Right lung (tissue), 10 donors: ENCODE measurements at places on chromosomes 5 and 9. TPM values are rescaled to one million over a fixed set of nuclear protein-coding genes. Genes with fewer than 3 reads are reported as not detected.

DNA sequence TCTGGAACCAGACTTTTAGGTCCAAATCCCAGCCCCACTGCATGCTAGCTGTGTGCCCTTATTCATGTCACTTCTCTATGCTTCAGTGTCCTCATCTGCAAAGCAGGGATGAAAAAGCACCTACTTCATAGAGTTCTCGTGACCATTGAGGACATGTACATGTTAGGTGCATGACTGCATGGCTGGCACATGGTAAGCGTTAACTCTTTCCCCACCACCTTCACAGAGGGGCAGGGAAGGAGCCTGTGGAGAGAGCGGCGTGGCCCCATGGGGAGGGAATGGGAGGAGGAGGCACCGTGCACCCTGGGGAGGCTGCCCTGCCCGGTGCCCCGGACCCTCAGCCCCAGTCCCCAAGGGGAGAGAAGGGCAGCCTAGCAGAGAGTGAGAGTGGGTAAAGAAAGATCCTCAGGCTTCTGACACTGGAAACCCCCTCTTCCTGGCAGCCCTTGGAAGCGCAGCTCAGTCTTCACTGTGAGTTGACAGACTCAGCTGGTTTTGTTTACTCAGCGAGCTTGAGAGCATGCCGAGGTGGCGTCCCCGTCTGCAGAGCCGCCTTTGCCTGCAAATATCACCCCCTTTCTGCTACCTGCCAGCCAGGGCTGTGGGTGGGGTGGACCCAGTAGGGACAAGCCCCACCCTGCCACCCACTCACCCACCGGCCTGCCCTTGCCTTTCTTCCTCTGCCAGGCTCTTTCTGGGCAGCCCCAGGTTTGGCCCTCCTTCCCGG lies 10.6 kb upstream of the ANGPTL2 start:
- no peak for DNase-seq

GRCh38 chr5:170631466-170632195 lies 127.8 kb downstream of the KCNIP1 start:
- DNase-seq, result no peak

DNA sequence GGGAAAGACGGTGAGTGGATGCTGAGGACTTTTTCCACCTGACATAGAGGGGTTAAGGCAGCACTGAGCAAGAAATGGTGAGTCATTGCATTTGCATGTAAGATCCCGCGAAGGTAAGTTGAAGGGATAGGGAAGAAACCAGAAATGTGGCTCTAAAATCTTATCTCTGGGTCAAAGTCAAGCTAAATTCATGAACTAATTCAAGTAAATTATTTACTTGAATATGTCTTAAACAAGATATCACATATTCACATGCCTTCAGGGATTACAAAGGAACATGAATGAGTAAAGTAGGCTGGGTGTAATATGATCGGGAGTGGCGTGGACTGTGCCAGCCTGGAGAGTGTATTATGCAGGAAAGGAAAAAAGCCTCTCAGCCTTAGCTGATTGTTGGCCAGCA lies 74.4 kb upstream of the EQTN start:
- DNase-seq, result no peak

DNA sequence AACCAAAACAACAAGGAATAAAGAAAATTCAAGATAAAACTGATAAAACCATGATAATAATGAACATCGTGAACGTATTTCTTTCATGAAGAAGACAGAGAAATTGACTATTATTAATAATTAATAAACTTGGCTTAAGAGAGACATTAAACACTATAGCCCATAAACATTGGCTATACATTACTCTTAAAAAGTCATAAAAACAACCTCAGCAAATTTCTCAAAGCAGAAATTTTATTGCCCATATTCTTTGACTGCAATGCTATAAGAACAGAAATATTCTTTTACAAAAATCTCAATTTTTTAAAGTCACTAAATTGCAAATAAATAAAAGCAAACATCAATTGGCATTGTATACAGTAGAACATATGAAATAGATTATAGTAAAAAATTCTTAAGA lies 42.5 kb downstream of the CSF2 start:
- no peak for DNase-seq

GRCh38 chr5:107153283-107153682 lies 517.5 kb downstream of the EFNA5 start:
- DNase-seq, result no peak

- DNase-seq, result no peak
These were observed 21.3 kb upstream of the MEGF9 start for GRCh38 chr9:120735415-120736126.

DNA sequence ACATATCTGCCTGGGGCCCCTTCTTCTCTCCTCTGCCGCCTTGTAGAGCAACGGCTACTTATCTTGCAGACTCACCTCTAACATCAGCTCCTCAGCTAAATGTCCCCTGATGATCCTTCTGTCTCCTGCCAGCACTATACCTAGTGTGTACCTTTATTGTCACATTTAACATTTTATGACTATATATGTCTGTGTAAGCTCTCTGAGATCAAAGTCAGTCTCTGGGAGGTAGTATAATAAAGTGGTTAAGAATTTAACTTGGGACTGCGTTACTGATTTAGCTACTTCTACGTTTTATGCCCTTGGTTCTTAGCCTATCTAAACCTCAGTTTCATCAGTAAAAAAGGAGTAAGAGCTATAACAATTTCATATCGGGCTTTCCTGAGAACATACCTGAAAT lies 2.2 kb downstream of the TMED7 start:
- no peak for DNase-seq

DNA sequence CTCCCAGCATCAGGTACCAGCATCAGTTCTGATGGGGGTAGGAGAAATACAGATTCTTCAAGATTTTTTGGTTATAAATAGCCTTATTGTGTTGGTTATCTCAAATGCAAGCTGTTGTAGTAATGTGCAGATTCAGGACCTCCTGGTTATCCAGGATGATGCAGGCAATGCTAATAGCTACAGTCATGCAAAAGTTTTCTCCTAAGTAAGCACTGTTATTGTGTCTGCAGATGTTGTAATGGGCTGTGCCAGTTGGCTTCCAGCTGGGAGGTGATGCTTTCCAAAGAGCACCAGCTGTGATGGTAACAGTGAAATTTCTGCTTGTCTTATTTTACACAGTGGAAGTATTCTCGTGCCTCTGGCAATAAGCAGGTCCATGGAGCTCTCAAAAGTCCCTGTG lies 719.2 kb upstream of the CTNND2 start:
- DNase-seq, result no peak

DNA sequence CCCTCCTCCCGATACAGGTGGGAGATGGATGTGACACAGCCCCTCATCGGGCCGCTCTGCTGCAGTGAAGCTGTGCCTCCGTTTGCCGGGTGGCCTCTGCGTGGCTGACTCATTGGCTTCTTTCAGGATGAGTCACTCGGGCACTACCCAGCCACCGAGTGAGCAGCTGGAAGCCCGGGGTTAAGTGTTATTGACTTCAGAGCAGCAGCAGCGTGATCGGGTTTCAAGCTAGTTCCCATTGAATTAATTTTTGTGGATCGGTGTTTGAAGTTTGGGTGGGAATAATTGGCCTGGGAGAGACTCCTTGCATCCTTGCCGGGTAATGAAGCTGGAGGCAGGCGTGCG lies 266.4 kb upstream of the IRX4 start:
- DNase-seq, result no peak

DNA sequence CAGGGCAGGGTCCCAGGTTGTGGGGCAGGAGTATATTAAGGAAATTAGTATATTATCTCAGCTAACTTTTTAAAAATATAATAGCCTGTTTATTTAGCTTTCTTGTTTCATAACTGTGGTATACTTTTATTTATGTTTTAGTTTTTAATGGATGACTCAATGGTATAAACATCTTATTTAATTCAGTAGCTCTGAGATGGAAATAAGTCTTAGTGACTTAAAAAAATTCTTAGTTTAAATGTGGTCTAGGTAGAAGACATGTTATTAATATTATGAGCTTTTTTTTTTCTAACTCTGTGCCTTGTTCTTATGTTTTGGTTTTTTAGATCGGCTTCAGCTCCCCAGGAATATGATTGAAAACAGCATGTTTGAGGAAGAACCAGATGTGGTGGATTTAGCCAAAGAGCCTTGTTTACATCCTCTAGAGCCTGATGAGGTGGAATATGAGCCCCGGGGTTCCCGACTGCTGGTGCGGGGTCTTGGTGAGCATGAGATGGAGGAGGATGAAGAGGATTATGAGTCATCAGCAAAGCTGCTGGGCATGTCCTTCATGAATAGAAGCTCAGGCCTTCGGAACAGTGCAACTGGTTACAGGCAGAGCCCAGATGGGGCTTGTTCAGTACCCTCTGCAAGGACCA lies 43.1 kb downstream of the LNPEP start:
- no peak for DNase-seq

GRCh38 chr5:58191443-58191842 lies 268.4 kb downstream of the PLK2 start:
- DNase-seq, result no peak

- DNase-seq, result no peak
These were observed 14.3 kb upstream of the MARCHF6 start for GRCh38 chr5:10339058-10339811.

DNA sequence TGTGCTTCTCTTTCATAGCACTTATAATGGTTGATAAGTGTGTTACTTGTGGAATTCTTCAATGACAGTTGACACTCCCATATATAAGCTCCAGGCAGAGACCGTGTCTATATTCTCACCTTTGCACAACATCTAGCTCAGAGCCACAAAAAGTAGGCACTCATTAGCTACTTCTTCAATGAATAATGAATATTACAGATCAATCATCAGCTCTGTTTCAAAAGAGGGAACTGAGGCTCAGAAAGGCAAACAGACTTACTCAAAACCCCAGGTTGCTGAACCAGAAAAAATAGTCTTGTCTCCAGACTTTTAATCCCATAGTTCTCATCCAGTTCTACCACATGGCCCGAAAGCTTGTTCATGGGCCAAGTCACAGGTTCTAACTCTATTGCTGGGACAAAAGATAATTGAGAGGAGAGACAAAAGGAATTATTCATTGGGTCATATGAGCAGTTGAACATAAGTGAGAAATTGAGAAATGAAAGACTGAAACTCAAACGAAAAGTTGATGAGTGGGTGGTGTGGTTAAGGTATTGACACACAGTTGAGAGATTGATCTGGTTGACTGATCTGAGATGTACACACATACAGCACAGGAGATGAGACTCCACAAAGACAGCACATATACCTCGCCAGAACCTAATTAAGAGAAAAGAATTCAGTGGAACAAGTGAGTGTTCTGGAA lies 381.6 kb downstream of the EFNA5 start:
- no peak for DNase-seq

DNA sequence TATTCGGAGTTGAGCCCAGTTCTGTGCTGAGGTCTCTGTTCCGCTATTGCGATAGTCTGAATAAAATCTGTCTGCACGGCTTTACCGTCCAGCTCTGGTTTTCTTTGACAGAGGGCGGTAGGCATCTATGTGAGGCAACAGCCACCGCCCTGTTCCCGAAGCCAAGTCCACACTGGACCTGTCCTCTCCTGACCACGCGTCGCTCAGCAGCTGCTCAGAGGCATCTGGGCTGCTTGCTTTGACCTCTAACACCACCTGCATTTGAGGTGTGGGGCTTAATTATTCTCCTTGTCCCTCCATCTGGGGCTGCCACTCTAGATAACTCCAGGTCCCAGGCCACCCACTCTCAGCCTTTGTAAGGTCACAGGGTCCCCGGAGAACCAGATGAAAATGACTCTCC lies 168.4 kb upstream of the SMIM23 start:
- DNase-seq, result no peak

- DNase-seq, result no peak
These were observed 450.2 kb downstream of the NR2F1-AS1 start for GRCh38 chr5:93130624-93131490.

- no peak for DNase-seq
These were observed 14.7 kb upstream of the SARDH start for GRCh38 chr9:133752739-133753446.

DNA sequence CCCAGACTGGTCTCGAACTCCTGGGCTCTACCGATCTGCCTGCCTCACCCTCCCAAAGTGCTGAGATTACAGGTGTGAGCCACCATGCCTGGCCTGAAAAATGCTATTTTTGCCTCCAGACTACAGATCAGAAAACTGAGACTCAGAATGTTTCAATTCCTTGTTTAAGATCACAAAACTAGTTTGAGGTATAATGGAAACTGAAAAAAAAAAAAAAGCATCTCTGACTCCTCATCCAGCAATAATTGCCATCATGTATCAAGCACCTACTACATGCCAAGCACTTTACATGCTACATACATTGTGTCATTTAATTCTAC lies 35.6 kb downstream of the PLAC8L1 start:
- DNase-seq, result no peak

GRCh38 chr5:122067390-122067789 lies 10.7 kb downstream of the LOX start:
- DNase-seq, result no peak

DNA sequence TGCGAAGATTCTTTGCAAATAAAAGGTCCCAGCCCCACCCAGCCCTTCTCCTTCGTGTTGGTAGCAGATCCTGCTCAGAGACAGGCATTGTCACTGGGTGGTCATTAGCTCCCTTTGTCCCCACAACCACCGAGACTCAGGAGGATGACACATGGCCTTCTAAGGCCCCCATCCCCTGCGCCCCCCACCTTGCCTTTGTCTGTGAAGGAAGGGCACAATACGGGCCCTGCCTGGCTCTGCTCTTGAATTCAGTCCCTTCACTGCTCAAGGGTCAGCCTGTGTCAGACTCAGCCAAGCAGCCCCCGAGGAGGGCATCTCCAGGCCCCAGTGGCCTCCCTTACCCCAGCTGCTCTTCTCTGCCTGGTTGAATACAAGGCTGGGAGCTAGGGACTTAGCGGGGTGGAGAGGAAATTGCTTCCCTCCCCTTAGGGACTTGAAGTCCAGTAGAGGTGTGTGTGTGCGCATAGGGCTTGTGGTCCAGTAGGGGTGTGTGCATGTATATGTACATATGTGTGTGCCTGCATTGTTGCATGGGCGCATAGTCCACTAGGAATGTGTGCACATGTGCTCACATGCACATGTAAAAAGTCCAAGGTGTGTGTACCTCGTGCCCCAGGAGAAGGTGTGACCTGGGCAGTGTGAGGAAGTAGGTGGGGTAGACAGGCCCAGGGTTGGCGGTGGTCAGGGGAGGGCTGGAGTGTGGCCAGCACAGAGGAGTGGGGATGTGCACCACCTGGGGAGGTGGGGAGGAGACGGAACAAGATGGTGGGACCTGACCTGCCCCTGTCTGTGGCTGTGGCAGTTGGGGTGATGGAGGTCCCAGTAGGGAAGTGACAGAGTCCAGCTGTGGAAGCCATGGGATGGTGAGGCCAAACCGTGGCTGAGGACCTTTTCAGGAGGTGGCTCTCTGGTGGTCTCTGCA lies 59.1 kb downstream of the PHF2 start:
- DNase-seq, result no peak

DNA sequence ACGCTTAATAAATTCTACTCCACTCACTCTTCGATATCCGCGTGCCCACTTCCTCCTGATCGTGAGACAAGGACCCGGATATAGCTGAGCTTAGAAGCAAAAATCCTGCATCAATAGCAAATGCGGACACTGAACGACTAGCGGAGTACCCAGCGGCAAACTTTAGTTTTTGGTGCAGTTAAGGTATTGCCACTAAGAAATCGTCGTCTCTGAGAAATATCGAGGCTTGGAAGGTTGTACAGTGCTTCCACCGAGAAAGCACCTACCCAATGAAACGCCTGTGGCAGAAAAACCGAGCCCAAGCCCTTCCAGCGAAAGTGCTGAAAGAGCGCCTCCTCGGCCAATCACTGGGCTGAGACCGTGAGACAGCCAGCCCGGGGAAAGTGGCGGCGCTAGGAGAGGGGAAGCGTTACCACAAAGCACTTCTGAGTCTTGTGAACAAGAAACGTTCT lies 32.2 kb downstream of the ANXA2R start:
- DNase-seq, result peak; percentile 63

GDA gene
- 0.06 TPM for polyA plus RNA-seq

MED7 gene
- 24.5 TPM for polyA plus RNA-seq

MELK gene
- 33.8 TPM for polyA plus RNA-seq
